ENCODE measurements at places on chromosomes 16 and 17.
A peak's percentile ranks its signal among the peaks of the same experiment; 100 is the strongest.

GRCh38 chr16:48409839-48410632 lies 24.8 kb upstream of the SIAH1 start:
- DNase-seq = peak; percentile 59

- DNase-seq = peak; percentile 74
Observed at GRCh38 chr17:51461578-51462004, 201.2 kb downstream of the UTP18 start.

DNA sequence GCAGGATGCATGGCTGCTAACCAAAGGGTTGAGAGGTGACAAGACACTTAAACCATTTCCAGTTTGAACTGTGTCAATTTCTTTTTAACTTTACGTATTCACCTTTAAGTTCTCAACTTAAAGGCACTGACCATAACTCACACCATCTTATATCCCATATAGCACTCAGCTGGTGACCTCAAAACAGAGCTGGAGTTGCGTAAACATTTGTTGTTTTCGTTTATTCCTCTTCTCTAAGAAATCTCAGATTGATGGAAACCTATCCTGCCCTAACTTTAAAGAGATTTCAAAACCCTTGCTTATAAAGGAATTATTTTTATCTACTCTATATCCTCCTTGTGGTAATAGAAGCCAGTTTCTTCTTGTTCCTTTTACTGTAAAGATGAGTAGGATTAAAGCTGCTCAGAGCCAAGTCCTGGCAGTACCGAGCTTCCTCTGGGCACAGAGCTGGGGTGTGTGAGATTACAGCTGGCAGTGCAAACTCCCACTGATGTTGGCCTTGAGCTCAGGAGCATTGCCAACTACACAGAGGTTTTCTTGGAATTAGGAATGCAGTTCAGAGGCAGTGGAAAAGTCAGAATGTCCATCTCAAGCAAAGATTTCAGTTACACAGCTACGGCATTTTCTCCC lies 1.3 kb downstream of the KCTD2 start:
- peak; percentile 27 for DNase-seq

DNA sequence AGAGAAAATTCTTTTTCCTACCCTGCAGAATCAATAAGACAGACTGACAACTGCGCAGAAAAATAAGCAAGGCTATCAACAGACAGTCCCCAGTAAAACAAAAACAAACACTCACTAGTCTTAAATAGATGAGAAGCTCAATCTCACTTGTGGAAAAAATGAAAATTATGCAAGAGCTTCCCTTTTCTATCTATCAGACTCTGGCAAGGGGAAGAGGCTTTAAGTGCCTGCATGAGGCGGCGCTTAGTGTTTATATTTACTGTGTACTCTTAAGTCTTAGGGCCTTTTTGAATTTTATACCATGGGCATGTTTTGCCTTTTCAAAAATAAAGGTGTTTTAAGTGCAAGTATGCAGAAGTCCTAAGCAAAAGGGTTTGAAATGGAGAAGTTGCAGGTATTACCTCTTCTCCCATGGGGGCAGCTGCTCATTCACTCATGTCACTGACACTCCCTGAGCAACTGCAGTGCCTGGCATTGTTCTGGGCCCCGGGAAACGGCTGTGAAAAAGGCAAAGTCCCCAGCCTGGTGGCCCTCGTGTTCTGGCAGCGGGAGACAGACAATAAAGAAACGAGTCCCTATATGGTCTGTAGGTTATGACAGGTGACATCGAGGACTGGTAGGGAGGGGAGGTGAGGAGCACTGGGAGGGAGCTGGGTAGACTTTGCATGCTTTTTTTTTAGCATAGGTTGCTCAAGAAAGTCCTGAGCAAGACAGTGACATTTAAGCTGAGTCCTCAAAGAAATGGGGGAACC lies 35.2 kb downstream of the HSBP1 start:
- DNase-seq = peak; percentile 11

DNA sequence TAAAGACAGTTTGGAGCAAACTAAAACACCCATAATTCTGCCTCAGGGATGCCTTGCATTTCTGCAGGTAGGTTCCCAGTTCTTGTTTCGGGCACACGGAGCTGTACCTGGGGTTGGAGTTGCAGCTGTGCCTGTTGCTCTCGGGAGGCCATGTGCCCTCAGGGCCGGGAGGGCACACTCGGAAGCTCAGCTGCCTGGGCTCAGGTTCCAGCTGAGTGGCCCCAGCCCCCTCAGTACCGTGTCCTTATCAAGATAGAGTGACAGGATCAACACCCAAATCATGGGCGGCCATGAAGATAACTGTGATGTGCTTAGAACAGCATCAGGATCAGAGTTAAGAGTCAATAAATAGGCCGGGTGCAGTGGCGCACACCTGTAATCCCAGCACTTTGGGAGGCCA lies 107.9 kb downstream of the SNX29 start:
- no peak for DNase-seq

GRCh38 chr16:533391-534123 lies 6.0 kb downstream of the CAPN15 start:
- DNase-seq = no peak

DNA sequence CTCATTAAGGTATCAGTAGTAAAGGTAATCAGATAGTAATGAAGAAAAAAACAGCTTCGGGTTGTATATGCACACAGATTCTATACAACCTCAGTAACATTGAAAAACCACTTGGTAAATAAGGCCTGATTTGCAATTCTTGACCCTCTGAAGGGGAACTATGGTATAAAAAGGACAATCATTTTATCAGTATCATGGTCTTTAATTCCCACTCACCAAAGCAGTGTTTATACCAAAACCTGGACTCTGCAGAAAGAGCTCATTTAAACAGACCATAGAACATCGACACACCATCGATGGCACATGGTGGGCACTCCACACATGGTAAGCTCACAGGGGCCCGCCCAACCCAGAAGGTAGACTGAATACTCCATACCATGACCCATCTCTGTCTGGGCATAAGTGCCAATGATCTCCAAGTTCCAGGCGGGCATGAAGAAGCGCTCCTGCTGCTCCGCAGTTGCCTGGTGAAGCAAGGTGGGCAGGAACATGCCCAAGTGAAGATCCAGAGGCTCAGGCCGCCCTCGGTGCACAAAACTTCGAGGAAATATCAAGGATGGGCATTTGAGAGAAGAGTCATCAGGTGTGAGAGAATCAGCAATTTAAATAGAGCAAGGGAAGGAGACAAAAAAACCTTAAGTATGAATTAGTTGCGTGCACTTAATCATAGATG lies 19.0 kb downstream of the ACOX1 start:
- no peak for DNase-seq

- DNase-seq = no peak
Observed at GRCh38 chr16:85262558-85263238, 150.4 kb upstream of the CIBAR2 start.
